ENCODE measurements at places on chromosomes 3 and 15.

GRCh38 chr3:176247191-176247590 is 950.1 kb downstream of the TBL1XR1 start:
- no peak for DNase-seq

- no peak for DNase-seq
These were observed 133.3 kb downstream of the ALCAM start for GRCh38 chr3:105499961-105500360.

GRCh38 chr15:48010316-48010715 is 110.5 kb upstream of the SLC24A5 start:
- DNase-seq, result no peak

DNA sequence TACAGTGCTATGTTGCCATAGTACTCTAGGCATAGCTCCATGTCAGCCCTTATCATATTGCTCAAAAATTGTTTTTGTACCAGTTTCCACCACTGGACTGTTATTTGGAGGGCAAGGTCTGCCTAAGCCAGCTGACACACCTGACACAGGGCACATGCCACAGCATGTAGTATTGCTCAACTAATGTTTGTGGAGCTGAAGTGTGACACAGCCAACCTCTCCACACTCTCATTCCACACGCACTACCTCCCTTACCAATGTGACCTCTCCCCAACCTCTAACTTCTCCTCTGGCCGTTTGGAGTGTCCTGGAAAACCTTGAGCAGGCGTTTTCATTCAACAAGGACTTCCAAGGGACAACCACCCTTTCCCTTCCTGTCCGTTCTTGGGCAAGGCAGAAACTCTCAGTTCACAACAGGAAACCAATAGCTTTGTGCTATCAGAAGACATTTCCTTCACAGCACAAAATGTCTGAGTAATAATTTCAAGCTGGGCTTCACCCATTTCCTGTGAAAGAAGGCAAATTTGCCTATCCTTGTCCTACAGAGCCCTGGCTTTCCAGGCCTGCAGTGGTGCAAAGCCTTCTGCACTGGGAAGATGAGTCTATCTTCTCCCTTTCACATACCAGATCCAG is 38.4 kb downstream of the TLNRD1 start:
- DNase-seq, result no peak

- no peak for DNase-seq
These were observed 16.9 kb downstream of the ICE2 start for GRCh38 chr15:60462027-60462426.

GRCh38 chr3:73490453-73491286 is 134.1 kb downstream of the PDZRN3 start:
- peak; percentile 22 for DNase-seq

GRCh38 chr3:159058859-159059258 is 257.0 kb downstream of the MFSD1 start:
- DNase-seq, result no peak

DNA sequence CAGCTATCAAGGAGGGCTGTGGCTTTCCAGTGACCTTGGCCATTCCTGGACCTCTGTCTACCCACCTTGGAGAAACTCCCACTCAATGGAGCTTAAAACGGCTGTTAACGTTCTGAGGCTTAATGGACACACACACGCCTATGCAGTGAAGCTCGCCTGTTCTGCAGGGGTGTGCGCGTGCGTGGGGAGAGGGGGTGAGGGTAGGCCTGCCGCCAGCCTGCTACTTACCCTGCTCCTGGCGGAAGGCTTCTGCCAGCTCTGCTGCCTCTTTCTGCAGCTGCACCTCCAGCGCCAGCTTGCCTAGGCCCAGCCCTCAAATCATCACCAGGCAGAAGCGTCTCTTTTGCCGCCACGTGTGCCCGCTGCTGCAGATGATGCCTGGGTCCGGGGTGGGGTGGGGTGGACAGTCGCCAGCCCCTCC is 23.2 kb upstream of the PARL start:
- no peak for DNase-seq
